ENCODE measurements at places on chromosomes 5 and 9.

DNA sequence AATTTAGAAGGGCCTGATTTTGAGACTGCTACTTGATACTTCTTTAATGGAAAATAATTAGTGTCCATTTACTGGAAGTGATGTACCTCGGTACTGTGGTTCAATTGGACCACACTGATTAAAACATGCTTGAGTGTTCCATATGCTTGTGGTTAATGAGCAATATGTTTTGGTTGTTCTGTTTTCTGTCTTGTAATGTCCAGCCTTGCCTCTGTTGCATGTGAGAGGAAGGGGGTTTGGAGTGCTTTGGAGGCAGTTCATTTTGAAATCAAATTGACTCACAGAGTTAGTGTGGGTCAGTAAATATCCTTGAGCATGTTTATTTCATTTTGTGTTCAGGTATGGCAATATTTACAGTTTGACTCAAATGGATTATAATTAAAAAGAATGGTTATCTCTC lies 334.4 kb downstream of the ARHGEF28 start:
- no peak for DNase-seq

DNA sequence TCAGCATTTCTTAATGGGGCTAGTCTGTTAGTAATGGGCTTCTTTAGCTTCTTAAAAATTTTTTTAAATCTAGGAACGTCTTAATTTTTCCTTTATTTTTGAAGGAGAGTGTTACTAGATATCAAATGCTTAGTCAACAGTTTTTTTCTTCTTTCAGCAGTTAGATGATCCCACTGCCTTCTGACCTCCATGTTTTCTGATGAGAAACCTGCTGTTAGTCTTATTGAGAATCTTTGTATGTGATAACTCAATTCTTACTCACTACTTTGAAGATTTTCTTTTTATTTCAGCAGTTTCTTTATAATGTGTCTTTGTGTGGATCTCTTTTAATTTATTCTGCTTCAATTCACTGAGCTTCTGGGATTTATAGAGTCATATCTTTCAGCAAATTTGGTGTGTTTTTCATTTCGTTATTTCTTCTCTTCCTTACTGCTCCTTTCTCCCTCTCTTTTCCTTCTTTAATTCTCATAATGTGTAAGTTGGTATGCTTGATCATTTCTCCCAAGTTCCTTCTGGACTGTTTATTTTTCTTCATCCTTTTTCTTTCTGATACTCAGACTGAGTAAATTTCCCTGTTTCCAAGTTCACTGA lies 205.8 kb downstream of the RANBP17 start:
- no peak for DNase-seq

GRCh38 chr5:179198825-179199224 lies 138.7 kb downstream of the ZNF354C start:
- DNase-seq, result no peak

DNA sequence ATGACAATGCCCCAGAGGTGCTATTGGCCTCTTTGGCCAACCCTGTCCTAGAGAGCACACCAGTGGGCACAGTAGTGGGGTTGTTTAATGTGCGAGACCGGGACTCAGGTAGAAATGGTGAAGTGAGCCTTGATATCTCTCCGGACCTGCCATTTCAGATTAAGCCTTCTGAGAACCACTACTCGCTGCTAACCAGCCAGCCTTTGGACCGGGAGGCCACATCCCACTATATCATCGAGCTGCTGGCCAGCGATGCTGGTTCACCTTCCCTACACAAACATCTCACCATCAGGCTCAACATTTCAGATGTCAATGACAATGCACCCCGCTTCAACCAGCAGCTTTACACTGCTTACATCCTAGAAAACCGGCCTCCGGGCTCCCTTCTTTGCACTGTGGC lies 1.4 kb downstream of the PCDHGC5 start:
- no peak for DNase-seq

Measured in activated CD8-positive, alpha-beta memory T cell treated with anti-CD3 and anti-CD28 coated beads for 24 hours (primary cell).